ENCODE measurements at places on chromosomes 13 and 19.

DNA sequence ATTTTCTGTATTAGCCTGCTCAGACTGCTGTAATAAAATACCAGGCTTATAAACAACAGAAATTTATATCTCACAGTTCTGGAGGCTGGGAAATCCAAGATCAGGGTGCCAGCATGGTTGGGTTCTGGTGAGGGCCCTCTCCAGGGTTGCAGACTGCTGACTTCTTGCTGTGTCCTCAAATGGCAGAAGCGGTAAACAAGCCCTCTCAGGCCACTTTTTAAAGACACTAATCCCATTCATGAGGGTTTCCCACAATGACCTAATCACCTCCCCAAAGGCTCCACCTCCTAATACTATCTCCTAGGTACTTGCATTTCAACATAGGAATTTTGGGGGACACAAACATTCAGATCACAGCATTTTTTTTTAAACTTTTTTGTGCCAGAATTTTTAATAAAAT is 159.3 kb downstream of the PDS5B start:
- no peak for DNase-seq

DNA sequence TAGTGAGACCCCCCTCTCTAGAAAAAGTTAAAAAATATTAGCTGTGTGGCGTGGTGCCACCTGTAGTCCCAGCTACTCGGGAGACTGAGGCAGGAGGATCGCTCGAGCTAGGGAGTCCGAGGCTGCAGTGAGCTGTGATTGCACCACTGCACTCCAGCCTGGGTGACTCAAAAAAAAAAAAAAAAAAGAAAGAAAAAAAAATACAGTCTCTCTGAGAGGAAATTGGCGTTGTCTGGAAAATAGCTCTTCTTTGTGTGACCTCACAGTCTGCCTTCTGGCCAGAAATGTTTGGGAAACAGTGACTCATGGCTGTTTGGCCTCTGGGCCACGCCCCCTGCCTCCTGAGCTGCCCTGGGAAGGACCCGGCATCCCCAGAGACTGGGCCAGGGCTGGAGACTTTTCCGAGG is 10.7 kb downstream of the MARCHF2 start:
- DNase-seq: no peak

DNA sequence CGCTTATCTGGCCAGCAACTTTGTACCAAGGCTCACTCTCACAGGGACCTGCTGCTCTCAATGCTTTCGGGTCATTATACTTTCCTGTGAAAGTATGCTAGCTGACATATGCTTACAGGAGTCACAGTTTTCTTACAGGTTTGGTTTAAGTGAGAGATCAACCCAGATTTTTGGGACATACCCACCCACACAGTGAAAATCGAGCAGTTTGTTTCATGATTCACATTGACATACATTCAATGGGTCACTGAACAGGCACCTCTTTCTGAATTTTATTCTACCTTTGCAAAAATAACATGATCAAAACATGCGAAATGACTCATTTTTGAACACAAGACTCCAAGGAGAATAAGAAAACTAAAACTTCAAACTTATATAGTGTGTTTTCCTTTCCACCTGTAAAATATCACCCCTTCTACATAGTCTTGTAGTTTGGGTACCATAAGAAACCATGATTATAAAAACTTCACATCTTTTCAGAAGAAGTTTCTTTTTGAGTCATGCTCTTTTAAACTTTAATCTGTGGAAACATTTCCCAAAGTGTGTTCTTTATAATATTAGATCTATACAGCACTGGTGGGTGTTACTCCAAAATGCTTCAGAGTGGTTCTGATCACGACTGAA is 44.3 kb upstream of the TEX29 start:
- no peak for DNase-seq

DNA sequence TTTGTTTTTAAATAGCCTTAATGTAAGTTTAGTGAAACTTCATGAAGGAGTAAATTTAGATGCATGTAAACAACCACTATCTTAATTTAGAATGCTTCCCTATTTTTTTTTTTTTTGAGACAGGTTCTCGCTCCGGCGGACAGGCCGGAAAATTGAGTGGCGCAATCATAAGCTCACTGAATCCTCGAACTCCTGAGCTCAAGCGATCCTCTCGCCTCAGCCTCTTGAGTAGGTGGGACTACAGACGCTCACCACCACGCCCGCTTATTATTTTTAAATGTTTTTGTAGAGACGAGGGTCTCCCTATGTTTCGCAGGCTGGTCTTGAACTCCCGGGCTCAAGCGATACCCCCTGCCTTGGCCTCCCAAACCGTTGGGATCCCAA is 1.6 kb downstream of the TEX30 start:
- no peak for DNase-seq

DNA sequence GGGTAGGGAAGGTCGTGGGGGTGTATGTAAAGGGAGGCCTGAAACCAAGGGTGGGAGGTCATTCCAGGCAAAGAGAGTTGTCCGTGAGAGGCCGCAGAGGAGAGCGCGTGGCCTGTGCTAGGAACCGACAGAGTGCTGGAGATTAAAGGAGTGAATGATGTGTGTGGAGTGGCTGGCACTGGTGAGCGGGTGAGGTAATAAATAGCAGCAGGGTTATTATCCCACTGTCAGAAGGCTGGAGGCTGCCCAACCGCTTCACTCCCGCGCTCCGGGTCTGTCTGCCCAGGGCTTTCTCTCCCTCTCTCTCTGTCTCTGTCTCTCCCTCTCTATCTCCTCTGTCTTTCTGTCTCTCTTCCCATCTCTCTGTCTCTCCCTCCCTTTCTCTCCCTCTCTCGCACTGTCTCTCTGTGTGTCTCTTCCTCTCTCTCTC is 17.4 kb downstream of the ZNF579 start:
- no peak for DNase-seq

GRCh38 chr13:75480671-75481175 is 1.2 kb downstream of the TBC1D4 start:
- DNase-seq: peak; percentile 67

DNA sequence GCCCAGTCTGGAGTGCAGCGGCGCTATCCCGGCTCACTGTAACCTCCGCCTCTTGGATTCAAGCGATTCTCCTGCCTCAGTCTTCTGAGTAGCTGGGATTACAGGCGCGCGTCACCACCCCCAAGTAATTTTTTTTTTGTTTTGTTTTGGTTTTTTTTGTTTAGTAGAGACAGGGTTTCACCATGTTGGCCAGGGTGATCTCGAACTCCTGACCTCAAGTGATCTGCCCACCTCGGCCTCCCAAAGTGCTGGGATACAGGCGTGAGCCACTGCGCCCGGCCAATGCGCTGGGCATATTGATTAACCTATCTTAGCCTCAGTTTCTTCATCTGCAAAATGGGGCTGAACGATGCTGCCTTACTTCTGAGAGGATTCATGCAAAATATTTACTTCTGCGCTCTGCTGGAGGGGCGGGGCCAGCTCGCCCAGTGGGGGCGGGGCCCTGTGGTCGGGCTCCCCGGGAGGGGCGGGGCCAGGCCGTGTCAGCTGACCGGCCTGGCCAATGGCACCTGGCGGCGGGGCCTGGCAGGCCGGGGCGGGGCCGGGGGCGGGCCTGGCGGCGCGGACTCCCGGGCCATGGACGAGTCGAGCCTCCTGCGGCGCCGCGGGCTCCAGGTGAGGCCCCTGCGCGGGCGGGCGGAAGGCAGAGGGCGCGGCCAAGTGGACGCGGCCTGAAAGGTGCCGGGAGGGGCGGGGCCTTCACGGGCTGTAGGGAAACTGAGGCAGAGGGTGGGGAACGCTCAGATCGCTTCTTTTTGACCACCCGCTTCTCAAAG is at the start of gene MAST3:
TSS of gene MAST3 (plus strand) at position 562 of the 776 bp plus-strand sequence. CDS start at position 577, 15 bp downstream.
- DNase-seq: peak; percentile 99

DNA sequence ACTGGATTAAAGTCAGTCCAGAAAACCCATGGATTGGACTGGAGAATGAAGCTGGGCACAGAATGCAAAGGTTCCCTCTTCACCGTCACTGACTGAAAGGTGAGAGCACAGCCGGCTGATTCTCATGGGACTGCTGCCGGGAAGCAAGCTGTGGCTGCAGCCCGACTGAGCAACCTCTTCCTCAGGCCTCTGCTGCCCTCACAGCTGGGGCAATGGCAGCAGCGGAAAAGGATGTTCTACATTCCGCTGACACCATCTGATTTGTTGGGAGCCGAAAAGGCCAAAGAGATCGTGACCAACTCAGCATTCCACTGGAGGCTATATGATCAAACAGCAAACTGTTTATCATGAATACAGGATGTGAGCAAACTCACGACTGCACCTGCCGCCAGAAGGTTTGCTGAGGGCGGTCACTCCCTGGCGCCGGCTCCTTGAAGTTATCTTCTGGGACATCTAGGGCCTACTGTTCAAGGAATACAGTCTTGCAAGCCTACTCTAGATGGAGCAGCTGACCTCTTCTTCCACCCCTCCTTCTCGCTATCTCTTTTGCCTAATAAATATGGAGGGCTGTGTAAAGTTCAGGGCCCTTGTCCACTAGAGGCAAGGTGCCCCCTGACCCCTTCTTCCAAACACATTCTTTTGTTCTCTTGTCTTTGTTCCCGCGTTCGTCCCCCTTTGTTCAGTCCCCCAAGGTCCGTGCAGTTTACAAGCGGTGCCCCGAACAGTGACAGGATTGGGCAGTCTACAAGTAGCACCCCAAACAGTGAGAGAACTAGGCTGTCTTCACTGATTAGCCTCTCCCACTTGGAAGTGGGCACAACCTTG is 19.6 kb upstream of the SIGLEC6 start:
- peak; percentile 25 for DNase-seq

GRCh38 chr19:51140441-51140840 is 1.7 kb upstream of the SIGLEC7 start:
- no peak for DNase-seq

DNA sequence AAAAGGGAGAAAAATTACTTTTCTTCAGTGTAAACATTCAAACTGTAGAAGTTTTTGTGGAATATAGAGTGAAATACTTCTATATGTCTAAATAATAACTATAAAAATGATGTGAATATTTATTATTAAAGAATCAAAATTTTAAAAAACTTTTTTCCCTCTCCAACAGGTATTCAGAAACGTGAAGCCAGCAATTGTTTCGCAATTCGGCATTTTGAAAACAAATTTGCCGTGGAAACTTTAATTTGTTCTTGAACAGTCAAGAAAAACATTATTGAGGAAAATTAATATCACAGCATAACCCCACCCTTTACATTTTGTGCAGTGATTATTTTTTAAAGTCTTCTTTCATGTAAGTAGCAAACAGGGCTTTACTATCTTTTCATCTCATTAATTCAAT is 28.0 kb downstream of the ITM2B start:
- no peak for DNase-seq

DNA sequence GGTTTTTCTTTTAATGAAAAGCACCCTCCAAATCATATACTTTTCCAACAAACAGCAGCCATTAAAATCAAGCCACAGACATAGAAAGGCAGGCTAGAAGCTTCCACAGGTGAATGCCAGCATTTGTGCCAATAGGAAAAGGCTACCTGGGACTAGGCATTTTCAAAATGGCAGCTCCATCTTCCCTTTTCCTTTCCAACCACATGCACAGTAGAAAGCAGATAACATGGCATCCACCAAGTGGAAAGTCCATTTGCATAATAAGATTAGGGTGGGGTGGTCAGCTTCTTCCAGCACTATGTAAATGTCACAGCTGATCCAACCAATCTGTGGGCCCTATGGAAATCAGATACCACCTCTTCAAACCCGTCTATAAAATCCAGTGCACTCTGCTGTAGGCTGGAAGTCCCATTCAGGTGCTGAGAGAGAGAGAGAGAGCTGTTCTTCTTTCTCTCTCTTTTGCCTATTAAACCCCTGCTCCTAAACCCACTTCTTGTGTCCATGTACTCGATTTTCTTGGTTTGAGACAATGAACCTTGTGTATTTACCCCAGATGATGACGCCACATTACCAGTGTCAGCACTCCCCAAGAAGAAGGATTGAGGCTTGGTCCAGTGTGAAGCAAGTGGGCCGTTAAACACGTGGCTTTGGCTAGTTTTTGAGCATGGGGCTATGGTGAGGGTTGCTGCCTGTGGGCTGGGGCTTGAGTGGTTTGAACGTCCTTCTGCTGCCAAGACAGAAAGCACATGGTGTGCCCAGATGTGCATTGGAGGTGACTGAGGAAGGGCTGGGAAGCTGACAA is 24.2 kb upstream of the IGFL1 start:
- DNase-seq: no peak

All from D341Med (cell line).